MCF 10A (cell line): ENCODE measurements at places on chromosomes 16 and 17.

GRCh38 chr16:8694795-8695728 lies 20.6 kb downstream of the ABAT start:
- H3K4me1 ChIP-seq = no peaks in the 10 kb centered on the region
- no peak overlapping the region for H3K4me3 ChIP-seq
- H3K27me3 ChIP-seq = no peaks in the 10 kb centered on the region
- H3K36me3 ChIP-seq = no peaks in the 10 kb centered on the region

DNA sequence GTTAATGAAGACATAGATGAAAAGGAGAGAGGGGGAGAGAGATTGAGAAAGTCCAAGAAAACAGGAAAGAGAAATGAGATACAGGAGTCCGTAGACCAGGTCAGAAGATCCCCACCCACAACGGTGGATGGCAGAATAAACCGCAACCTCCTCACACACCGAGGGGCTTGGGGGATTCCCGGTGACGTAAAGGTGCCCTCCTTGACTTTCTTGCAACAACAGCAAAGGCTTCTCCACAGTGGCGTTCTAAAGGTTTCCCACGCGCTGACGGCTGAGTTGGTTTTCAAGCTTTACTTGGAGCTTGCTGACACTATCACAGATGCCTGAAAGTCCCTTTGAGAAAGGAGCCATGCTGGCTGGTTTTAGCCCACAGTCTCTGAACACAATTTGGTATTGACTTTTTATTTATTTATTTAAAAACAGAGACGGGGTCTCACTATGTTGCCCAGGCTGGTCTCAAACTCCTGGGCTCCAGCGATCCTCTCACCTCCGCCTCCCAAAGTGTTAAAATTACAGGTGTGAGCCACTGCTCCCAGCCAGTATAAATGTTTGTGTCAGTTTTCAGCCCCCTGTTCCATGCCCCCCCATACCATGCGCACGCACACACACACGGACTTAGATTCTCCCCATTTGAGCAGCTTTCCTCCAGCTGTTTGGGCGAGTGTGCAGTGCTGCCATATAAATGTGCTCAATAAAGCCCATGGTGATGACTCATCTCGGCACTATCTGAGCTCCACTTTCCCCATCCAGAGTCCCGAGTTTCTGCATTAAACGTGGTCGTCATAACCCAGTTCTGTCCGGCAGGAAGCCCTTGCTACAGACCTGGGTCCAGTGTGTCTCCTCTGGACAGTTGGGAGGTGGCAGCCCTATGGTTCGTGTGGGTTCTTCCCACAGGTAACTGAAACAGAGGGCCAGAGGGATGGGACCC lies 33.0 kb upstream of the SEC14L1 start:
- no peaks in the 10 kb centered on the region for H3K27me3 ChIP-seq
- DNase-seq = no peak
- H3K4me1 ChIP-seq = peaks cover 5% of the 10 kb centered on the region
- peaks cover 6% of the 10 kb centered on the region for H3K36me3 ChIP-seq
- no peak overlapping the region for H3K4me3 ChIP-seq
- no peak overlapping the region for H3K27ac ChIP-seq

DNA sequence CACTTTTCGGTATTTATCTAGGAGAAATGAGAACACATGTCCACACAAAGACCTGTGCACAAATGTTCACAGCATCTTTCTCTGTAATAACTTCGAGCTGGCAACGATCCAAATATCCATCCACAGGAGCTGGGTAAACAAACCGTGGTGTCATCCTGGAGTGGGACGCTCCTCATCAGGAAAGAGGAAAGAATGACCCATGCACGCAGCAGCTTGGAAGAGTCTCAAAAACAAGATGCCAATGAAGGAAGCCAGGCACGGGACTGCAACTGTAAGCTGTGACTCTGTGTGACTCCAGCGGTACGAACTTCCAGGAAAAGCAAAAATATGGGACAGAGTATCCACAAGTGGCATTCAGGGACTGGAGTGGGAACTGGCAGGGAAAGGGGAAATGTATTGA lies 36.7 kb upstream of the CIBAR2 start:
- H3K4me3 ChIP-seq = peak overlapping the region; percentile 20
- H3K4me1 ChIP-seq = peaks cover 38% of the 10 kb centered on the region
- H3K27me3 ChIP-seq = no peaks in the 10 kb centered on the region
- no peak overlapping the region for H3K27ac ChIP-seq
- H3K36me3 ChIP-seq = peaks cover 5% of the 10 kb centered on the region
- peak; percentile 72 for DNase-seq

DNA sequence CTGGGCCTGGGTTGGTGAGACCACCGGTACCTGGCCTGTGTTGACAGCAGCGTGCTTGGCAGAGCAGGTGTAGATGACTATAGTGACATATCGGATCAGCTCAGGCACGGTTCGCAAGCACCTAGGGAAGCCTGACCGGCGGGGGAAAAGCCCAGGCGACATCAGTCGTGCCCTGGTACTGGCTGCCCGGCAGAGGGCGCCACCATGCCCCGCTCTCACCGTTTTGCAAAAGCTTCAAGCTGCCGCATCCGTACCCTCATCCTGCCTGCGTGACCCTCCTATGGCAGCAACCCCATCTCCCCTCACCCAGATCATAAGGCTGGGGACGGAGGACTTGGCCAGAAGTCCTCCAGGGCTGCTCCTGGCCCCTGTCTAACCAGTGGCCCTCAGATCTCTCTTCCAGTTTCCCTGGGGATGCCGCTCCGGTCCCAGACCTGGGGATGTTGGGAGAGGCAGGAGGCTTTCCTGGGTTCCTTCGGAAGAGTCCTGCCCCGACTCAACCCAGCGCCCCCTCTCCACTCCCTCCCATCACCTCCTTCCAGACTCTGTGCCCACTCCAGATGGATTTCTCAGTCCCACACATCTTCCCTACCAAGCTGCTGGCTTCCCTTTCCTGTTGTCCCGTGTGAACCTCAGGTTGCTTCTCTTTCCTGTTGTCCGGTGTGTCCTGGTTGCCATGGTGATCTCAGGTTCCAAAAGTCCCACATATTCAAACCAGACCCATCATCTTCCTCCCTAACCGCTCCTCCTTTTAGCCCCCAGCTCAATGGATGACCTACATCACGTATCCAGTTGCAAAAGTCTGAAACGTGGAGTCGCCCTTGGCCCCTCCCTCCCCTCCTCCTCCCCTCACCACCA lies 13.7 kb downstream of the ALOX12B start:
- no peaks in the 10 kb centered on the region for H3K36me3 ChIP-seq
- H3K4me3 ChIP-seq = peak overlapping the region; percentile 52
- peaks cover 19% of the 10 kb centered on the region for H3K4me1 ChIP-seq
- peak; percentile 69 for DNase-seq
- no peak overlapping the region for H3K27ac ChIP-seq
- peaks cover 23% of the 10 kb centered on the region for H3K27me3 ChIP-seq

- no peaks in the 10 kb centered on the region for H3K36me3 ChIP-seq
- no peak overlapping the region for H3K4me3 ChIP-seq
- no peak overlapping the region for H3K27ac ChIP-seq
- no peak for DNase-seq
- no peaks in the 10 kb centered on the region for H3K27me3 ChIP-seq
- no peaks in the 10 kb centered on the region for H3K4me1 ChIP-seq
These were observed 671.4 kb upstream of the SALL1 start for GRCh38 chr16:51822471-51822870.

DNA sequence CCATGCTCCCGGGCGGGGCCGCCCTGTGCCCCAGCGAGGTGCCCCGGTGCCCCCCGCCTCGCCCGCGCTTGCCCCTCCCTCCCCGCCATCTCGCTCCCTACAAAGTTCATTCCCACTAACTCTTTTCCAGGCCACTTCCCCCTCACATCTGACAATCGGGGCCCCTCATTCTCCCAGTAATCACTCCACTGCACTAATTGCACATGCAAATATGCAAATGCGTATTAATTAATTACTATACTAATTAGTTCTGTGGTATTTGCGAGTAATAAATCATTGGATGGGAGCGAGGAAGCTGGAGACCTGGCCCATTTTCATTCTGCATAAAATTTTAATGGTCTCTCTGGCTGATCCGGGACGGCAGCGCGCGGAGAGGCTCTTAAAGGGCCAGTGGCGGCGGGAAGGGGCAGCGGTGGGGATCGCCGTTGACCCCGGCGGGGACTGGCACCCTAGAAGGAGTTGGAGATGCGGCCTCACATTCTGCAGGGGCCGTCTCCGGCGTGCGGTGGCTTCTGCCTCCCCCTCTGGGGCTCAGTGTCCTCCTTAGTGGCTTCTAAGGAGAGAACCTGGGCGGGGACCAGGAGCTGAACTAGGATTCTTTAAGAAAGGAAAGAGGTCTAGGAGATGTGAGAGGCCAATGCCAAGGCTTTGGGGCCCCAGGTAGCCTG lies 8.4 kb upstream of the PPP1R1B start:
- H3K4me1 ChIP-seq = peaks cover 6% of the 10 kb centered on the region
- no peaks in the 10 kb centered on the region for H3K36me3 ChIP-seq
- peak overlapping the region; percentile 81 for H3K4me3 ChIP-seq
- DNase-seq = peak; percentile 31
- peaks cover 19% of the 10 kb centered on the region for H3K27me3 ChIP-seq

DNA sequence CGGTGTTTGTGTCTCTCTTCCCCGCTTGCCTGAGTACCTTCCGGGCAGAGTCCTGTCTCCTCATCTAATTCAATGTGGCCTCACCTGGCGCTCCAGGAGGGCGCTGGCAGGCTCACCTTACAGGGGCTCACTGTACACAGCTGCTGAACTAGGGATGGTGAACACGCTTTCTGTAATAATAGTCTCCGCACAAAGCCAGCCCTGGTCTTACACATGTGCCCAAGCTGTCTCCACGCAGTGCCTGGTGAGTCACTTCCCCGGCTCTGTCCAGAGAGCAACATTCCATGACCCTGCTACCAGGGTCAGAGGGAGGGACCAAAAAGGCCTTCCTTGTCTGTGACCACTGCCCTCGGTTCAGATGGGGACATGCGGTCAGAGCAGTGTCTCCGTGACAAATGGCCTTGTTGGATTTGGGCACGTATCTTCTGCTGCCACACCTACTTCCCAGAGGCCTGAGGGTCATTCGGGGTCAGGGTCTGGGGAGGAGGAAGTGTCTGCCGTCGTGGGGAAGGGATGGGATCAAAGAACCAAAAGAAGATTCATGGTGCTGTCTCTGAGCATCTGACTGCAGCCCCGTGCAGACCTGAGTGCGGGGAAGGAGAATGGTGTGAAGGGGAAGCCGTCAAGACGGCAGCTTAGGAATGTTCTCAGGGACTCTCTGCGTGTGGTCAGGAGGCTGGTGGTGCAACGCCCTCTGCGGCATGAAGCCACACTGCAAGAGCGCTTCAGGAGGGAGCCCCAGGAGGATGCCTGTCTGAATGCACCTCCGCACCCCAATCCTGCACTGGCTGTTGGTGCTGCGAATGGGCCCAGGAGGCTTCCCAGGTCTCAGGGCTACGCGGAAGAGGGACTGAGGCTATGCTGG lies 68.8 kb downstream of the IL21R start:
- no peak overlapping the region for H3K4me3 ChIP-seq
- no peaks in the 10 kb centered on the region for H3K27me3 ChIP-seq

DNA sequence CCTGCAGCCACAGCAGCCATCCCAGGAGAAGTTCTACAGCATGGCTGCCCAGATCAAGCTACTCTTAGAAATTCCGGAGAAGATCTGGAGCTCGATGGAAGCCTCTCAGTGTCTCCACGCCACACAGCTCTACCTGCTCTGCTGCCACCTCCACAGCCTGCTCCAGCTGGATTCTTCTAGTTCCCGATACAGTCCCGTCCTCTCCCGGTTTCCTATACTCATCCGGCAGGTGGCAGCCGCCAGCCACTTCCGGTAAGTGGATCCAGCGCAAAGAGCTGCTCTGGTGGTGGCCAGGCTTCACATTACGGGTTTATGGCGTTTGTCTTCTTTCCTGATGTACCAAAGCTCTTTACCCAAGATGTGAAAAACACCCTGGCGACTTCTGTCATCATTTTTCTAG lies 3.6 kb downstream of the COG1 start:
- H3K4me3 ChIP-seq = no peak overlapping the region
- peaks cover 62% of the 10 kb centered on the region for H3K36me3 ChIP-seq
- H3K27ac ChIP-seq = peak overlapping the region; percentile 78
- DNase-seq = no peak
- H3K27me3 ChIP-seq = no peaks in the 10 kb centered on the region

DNA sequence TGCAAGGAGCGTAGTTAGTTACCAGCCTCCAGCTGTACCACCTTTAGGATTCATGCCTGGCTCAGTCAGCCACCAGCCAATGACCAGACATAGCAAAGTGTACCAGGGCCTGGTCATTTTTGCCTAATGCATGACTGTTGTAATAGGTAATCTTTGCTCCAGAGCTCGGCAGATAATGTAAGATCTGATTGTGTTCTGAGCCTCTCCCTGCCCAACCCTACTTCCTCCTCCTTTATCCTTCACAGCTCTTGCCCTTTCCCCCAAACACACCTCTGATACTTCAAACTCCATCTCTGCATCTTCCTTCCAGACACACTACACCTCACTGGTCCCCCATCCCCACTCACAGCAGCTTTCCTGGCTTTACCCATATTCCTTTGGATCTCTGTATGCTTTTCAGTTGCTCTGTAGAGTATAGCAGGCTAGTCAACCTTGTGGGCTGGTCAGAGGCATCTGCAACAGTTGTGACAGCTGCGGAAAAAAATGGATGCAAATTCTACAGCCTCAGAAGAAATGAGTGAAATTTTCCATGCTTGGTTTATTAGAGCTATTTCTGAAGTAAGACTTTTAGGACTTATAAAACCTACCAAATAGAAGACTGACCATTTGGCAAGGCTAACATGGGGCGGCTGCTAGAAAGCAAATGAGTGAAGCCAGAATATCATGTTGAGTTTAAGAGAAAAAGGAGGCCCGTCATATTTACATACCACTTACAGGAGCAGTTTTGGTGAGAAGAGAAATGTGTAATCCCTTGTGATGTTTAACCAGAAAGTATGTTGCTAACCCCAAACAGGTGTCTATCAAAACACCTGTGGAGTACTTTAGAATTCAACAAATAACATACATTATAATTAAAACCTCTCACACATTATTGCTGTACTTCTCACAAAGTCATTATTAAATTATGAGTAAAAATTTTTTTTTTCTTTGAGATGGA lies 19.9 kb upstream of the C16orf87 start:
- DNase-seq = no peak
- no peak overlapping the region for H3K27ac ChIP-seq
- H3K4me3 ChIP-seq = no peak overlapping the region
- no peaks in the 10 kb centered on the region for H3K27me3 ChIP-seq
- no peaks in the 10 kb centered on the region for H3K36me3 ChIP-seq

DNA sequence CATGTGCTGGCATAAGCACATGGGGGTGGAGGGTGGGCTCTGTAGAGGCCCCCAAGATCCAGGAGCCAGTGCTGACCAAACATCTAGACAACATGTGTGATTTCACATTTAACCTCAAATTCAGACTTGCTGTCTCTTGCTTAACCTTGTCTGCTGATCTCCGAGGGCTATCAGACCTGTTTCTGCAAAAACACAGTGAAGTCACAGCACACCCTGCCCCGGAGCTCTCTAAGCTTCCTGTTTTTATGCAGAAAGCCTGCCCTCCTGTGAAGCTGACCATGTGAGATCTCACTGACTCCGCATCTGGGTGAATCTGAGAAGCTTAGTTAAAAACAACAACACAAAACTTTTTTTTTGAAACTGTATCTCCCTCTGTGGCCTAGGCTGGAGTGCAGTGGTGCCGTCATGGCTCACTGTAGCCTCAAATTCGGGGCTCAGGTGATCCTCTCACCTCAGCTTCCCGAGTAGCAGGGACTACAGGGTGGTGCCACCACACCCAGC lies 6.6 kb upstream of the DPEP2 start:
- peak overlapping the region; percentile 59 for H3K27ac ChIP-seq
- DNase-seq = peak; percentile 30
- H3K27me3 ChIP-seq = no peaks in the 10 kb centered on the region
- no peak overlapping the region for H3K4me3 ChIP-seq

GRCh38 chr16:188674-189073 lies 8.4 kb downstream of the HBQ1 start:
- H3K27me3 ChIP-seq = no peaks in the 10 kb centered on the region
- H3K4me1 ChIP-seq = no peaks in the 10 kb centered on the region
- no peak for DNase-seq
- no peak overlapping the region for H3K4me3 ChIP-seq
- peaks cover 67% of the 10 kb centered on the region for H3K36me3 ChIP-seq
- no peak overlapping the region for H3K27ac ChIP-seq
